ENCODE measurements at places on chromosomes 5 and 9.

- DNase-seq = no peak
Observed at GRCh38 chr5:31860726-31861433, 221.9 kb downstream of the PDZD2 start.

GRCh38 chr5:127505905-127506304, 11.5 kb upstream of the PRRC1 start:
- no peak for DNase-seq

GRCh38 chr5:38443390-38443789, 113.1 kb downstream of the LIFR start:
- no peak for DNase-seq

GRCh38 chr5:61551637-61552313, 219.7 kb downstream of the ZSWIM6 start:
- DNase-seq = no peak

- no peak for DNase-seq
Observed at GRCh38 chr9:107740088-107740980, 250.8 kb upstream of the KLF4 start.

- DNase-seq = peak; percentile 73
Observed at GRCh38 chr5:56941981-56942380, 9.9 kb downstream of the MIER3 start.

DNA sequence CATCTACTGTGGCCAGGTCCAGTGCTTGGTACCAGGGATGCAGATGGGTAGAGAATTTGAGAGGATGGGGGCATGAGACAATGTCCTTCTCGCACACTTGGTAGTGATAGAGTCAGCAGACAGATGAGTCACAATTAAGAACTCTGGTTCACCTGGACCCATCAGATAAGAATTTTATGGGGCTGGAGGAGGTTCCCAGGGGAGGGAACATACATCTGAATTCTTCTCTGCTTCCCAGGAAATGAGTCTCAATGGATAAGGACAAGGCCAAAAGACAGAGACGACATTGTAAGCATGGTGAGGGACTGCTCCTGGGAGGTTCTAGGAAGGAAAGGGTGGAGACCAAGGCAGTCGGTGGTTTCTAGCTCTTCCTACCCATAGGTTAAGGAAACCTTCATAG, 5.3 kb downstream of the SLC4A9 start:
- DNase-seq = no peak

GRCh38 chr9:126438741-126439401, 112.2 kb downstream of the MVB12B start:
- no peak for DNase-seq

GRCh38 chr9:91727316-91727861, 222.6 kb downstream of the ROR2 start:
- DNase-seq = peak; percentile 38

GRCh38 chr5:142292249-142292648, 32.6 kb downstream of the SPRY4 start:
- DNase-seq = no peak
